Central memory CD4-positive, alpha-beta T cell (primary cell): ENCODE measurements at places on chromosomes 3 and 15.

DNA sequence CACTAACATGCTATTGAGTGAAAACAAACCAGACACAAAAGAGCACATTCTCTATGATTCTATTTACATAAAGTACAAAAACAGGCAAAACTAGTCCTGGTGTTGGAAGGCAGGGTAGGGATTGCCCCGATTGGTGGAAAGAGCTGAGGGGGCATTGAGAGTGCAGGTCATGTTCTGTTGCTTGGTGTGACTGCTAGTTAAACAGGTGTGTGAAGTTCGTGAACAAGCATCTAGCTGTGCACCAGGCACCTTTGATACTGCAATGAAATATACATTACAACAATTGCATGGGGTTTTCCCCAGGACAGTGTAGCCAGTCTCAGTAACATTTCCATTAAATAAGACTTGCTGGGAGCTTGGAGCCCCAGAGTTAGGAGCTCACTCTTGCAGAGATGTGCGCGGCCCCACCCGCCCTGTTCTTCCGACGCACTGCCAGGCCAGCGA, 26.3 kb upstream of the THRB start:
- DNase-seq: no peak

- DNase-seq: peak; percentile 50
Observed at GRCh38 chr3:193605876-193606275, 12.9 kb downstream of the OPA1 start.

DNA sequence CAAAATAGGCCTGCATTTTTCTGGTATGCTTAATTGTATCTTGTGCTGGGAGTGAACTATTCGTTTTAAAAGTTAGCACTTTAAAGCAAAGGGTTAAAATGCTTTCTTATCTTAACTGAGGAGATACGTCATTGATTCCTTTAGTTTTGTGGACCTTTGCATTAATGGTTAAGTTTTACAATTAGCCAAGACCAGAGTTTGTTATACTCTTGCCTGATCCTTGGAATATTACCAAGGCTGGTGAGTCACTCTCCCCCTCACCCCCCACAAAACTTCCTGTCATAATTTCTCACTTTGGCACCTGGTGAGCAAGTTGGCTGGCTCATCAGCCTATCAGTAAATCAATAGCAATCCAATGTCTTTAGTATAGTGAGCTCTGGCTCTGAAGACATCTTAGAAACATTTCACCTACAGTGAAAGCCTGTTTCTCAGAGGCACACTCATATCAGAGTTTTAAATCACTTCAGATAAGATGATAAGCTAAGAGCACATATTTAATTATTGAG, 26.7 kb downstream of the SLC2A2 start:
- no peak for DNase-seq

DNA sequence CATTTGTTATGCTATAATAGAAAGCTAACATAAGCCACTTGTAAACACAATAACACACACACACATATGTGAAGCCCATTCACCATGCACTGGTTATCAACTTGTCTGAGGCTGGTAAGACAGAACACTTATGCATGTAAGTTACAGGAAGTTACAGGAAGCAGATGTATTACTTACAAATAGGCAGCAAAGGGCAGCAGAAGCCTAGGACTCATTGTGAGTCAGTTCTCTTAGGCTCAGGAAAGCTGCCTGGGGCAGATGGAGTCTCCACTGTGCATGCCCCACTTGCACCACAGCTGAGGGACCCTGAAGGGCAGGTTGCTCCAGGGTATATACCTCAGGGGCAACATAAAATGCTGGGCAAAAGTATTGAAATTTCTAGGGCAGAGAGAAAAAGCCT, 748.8 kb upstream of the CCDC54 start:
- no peak for DNase-seq

- DNase-seq: no peak
Observed at GRCh38 chr15:61383421-61383820, 154.3 kb upstream of the RORA start.

GRCh38 chr3:57890874-57891273, 117.3 kb upstream of the FLNB start:
- no peak for DNase-seq

DNA sequence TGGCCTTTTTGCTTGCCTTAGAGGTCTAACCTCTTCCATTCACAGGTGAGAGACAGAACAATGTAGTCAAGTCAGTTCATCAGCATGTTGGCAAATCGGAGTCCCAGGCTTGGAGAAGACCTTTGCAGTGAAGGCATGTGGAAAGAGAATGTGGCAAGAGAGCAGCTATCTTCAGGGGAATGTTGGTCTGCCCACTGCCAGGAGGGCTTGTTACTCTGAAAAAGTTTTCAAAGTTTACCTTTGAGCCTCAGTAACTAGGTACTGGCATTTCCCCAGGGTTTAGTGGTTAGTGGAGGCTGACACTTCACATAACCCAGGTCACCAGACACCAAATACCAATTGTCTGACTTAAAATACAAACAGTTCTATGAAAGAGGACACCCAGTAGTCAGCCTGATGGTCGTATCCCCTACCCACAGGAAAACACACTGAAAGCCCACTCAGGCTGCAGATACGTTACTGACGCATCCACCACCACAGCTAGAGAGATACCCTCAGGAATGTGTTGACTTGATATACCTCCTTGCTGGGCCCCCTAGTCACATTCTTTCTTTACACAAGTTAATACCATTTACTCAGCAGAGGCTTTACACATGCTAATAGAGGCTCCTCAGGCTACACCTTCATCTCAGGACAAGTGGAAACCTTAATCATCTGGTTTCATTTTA, 9.7 kb upstream of the ARID3B start:
- no peak for DNase-seq

DNA sequence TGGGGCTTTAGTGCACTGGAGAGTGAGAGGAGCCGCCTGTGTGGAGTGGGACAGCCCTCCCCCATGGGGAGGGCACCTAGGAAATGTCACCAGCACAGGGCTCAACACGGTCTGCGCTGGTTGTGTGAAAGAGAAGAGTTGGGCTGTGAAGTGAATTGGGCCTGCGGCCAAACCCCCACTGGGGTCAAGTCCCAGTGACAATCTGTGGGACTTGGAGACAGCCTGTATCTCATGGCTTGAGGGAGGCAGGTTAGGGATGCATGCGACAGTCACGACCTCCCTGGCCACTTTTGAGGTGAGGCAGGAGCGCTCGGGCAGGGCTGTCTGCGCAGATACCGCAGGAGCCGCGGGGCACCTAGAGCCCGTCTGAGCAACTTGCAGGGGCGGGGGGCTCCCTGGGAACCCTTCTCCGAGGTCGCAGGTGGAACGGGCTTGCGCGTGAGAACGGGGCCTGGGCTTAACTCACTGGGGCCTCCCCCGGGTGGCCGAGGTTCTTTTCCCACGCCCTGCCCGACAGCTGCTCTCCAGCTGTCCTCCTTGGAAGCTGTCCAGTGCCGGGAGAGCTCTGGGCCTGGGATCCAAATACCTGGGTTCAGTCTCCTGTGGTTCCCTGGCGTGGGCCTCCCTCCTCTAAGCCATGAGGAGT, 77.4 kb downstream of the SNRK start:
- DNase-seq: no peak

GRCh38 chr15:86444527-86444926, 364.9 kb downstream of the AGBL1 start:
- DNase-seq: no peak

DNA sequence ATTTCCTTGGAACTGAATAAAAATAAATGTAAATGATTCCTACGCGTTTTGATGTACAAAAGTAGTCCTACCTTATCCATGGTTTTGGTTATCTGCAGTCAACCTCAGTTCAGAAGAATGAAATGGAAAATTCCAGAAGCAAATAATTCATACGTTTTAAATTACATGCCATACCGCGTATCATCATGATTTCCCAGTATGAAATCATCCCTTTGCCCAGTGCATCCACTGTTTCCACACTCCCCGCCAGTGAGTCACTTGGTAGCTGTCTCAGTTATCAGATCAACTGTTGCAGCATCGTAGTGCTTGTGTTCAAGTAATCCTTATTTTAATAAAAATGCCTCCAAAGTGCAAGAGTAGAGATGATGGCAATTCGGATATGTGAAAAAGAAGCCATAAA, 9.1 kb upstream of the MFSD1 start:
- DNase-seq: no peak

- no peak for DNase-seq
Observed at GRCh38 chr3:134796281-134797056, 1.4 kb downstream of the EPHB1 start.

GRCh38 chr15:77487469-77487842, 66.8 kb downstream of the HMG20A start:
- DNase-seq: no peak

DNA sequence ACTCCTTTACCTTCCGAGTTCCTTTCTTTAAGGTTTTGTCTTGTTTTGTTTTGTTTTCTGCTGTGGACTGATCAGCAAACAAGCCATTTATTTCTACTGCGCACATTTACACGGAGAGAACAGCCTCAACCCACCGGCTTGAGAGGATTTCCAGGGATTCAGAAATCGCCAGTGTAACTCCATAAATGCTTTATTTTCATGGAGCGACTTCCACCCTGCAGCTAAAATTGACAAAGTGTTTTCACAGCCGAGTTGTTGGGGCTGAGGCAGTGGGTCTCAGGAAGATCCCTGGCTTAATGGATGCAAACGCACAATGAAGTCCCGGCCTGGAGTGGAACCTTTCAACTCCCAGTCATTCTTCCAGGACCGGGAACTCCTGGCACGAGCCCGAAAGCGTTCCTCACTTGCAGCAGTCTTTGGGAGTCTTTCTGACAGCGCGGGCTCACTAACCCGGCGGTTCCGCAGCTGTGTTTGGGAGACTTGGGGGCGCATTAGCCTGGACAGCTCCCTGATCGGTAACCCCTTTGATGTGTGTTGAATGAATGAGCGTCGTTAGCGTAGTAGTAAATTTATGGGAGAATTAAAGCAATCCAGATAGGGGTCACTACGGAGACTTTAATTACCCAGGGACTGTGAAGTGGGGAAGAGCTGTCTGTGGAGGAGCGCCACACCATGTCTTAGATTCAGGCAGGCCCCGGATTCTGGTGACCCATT, 785 bp upstream of the MYRIP start:
- DNase-seq: no peak

DNA sequence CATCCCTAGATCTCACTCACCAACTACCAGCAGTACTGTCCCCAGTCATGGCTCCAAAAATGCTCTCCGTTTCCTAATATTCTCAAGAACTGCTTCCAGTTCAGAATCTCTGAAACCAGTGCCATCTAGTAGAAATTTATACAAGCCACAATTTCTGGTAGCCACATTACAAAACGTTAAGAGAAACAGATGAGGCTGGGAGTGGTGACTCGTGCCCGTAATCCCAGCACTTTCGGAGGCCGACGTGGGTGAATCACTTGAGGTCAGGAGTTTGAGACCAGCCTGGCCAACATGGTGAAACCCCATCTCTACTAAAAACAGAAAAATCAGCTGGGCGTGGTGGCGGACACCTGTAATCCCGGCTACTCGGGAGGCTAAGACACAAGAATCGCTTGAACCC, 78.4 kb upstream of the RAD18 start:
- DNase-seq: no peak

DNA sequence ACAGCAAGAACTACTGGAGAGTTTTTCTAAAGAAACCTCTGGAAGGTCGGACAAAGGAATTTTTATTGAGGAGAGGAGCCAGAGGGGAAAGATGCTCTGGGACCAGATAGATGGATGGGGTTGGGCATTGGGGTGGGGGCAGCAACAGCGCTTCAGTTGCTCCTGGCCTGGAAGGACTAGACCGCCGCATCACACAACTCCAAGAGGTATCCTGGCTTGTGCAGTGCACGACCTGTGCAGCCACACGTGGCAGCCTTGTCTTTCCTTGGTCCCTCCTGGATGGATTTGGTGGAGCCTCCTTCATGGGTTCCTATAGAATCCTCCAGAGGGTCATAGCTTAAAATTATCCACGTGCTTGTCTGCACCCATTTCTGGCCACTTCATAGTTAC, 23.0 kb downstream of the MAGEF1 start:
- no peak for DNase-seq

GRCh38 chr3:158831861-158832260, 30.0 kb downstream of the MFSD1 start:
- no peak for DNase-seq

DNA sequence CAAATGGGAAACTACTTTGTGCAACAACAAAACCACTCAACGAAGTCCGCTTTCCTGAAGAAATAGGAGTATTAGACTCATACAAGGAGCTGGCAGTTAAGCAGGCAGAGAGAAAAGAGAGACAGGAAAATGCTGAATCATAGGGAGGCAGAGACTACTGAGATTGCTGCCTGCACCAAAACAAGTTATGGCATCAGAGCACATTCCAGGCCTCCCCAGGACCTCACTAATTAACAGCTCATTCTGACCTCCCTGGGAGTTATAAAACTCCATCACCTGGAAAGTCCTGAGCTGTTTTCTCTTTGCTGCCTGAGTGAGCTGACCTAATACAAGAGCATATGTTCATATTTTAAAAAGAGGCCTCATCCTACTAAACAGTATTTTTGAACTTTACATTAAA, 741.0 kb downstream of the MCTP2 start:
- no peak for DNase-seq

DNA sequence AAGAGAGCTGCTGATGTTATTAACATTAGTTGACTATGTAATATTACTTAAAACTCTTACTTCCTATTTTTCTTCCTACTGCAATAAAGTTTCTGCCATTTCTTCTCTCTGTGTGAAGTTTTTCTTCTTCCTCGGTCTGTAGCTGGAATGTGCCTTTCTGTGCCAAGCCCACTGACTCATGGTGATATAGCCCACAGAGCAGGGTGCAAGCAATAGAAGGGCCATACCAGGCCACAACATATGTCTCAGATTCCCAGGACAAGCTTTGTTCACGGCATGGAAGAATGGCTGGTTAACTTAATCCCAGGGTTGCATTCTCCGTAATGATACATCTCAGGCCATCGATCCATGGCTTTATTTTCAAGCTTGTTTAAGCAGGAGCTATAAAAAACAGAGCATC, 815.3 kb downstream of the TUSC7 start:
- no peak for DNase-seq

DNA sequence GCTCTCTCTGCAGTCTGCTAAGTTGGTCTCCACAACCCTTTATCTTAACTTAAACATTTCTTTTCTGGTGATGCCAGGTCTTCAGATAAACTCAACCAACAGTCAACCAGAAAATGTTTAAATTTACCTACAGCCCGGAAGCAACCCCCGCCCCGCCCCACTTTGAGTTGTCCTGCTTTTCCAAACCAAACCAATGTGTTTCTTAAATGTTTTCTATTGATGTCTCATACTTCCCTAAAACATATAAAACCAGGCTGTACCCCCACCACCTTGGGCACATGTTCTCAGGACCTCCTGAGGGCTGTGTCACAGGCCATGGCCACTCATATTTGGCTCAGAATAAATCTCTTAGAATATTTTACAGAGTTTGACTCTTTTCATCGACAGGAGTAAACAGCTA, 13.2 kb upstream of the GPR160 start:
- no peak for DNase-seq

DNA sequence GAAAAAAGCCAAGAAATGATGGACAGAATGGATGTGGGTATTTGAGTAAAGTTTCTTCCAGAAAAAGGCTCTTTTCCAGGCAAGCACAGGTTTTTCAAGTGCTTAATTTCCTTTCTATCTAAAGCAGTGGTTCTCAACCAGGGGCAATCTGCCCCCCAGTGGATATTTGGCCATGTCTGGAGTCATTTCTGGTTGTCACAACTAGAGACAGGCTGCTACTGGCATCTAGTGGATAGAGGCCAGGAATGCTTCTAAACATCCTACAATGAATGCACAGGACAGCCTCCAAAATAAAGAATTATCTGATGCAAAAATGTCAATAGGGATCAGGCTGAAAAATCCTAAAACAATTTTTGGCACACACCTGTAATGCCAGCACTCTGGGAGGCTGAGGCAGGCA, 23.9 kb downstream of the SEC22C start:
- peak; percentile 42 for DNase-seq

- no peak for DNase-seq
Observed at GRCh38 chr15:64791401-64791800, 16.0 kb upstream of the RBPMS2 start.

GRCh38 chr15:51403072-51403878, 61.8 kb downstream of the GLDN start:
- DNase-seq: no peak
